ENCODE measurements at places on chromosomes 7 and 10.

GRCh38 chr10:97593421-97593820 lies 3.9 kb downstream of the C10orf62 start:
- no peak for DNase-seq

- DNase-seq: no peak
Observed at GRCh38 chr7:55794527-55794926, 68.0 kb downstream of the SEPTIN14 start.

DNA sequence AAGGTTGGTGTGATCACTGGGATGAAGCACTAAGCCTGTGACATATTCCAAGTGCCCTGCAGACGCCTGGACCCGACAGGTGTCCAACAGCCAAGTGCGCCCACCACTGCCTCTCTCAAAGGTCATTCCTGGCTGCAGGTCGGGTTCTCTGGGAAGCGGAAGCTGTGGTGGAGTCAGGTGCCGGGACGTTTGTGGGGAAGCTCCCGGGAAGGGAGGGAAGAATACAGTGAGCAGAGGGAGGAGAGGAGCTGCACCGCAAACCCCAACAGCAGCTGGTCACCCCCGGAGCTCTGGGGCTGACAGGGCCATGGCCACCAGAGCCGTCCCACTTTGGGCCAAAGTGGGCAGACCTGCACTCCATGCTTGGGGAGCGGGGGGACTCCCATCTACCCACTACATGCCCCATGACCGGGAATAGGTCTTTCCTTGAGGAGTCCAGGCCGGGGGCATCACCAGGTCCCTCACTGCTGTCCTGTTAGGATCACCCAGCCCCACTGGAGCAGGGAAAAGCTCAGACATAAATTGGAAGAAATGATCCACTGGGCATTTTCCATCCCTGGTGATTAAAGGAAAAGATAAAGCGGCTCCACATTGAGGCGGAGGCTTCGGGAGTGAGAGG lies 84.5 kb upstream of the PPP2R2D start:
- no peak for DNase-seq

- DNase-seq: no peak
Observed at GRCh38 chr10:78341953-78342614, 308.4 kb downstream of the RPS24 start.

GRCh38 chr10:125448596-125448995 lies 234.4 kb downstream of the TEX36 start:
- no peak for DNase-seq

DNA sequence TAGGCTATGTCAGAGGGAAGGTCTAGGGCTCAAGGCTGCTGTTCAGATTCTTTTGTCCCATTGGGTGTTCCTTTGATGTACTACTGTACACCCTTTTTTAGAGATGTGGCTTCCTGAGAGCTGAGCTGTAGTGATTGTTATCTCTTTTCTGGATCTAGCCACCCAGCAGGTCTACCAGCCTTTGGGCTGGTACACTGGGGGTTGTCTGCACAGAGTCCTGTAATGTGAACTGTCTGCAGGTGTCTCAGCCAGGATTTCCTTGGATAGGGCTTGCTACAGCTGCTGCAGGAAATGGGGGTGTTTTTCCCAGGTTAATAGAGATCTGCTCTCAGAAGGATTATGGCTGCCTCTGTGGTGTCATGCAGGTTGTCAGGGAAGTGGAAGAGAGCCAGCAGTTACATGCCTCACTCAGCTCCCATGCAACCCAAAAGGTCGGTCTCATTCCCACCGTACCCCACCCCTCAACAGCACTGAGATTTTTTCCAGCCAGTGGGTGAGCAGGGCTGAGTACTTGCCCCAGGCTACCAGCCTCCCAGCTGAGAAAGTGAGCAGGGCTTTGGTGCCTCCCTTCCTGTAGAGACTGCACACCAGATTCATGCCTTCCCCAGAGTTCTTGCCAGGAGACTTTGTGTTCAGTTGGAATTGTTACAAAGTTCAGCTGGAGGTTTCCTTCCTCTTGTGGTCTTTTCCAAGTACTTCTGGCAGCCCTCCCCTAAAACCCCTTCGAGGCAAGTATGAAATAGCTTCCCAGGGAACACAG lies 63.3 kb downstream of the ZNF107 start:
- DNase-seq: no peak

DNA sequence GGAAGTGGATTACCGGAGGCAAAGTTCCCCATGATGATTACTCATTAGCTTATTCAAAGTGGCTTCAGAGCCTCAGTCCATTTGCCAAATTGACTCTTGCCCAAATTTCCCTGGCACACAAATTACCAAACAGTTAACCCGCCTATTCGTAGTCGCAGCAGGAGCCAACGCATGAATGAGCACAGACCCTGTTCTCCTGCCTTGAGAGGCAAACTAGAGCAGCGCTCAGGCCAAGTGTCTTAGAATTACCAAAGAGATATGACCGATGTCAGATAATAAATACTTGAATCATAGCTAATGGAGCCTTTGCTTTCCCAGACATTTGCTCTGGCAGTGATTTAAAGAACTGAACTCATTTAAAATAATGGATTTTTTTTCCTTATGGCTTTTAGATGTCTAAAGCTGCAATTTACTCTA lies 64.9 kb downstream of the CTTNBP2 start:
- DNase-seq: no peak

GRCh38 chr10:130021383-130021950 lies 57.4 kb upstream of the EBF3 start:
- DNase-seq: no peak

DNA sequence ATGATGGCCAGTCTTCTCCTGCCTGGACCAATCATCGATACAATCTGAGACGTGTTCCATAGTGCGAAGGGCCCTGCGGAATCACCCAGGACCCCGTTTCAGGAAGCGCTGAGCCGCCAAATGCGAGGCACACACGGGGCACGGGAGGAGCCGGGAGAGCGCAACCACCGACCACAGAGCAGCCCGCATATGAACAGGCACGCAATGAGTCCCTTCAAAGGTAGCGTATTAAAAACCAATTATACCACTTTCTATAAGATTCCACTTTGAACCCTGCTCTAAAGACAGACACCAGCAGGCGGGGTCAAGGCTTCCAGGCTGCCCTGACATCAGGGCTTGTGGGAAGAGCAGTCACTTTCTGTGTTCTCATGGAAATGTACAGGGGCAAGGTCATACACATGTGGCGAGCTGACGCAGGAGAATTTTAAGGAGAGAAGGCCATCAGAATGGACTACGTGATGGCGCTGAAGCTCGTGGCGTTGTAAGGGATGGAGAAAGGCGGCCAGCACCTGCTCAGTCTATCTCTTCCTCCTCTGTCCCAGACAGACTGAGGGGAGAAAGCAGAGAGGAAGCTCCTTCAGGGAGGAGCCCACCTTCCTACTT lies 46.2 kb downstream of the AMZ1 start:
- DNase-seq: no peak

DNA sequence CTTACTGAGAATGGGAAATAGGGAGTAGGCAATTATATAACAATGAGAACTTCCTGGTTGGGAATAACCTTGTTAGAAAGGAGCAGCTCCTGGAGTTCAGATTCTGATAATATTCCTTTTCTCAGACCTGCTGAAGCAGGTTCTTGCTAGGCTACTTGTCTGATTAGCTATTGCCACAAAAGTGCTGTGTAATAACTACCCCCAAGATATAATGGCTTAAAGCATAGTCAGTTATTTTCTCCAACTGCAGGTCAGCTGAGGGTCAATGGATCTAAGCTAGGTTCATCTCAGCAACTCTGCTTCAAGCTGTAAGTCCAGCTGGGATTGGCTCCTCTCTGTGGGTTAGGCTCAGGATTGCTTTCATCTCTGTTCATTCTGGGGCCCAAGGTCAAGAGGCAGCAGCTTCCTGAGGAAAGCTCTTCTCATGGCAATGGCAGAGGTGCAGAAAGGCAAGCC lies 9.4 kb upstream of the CNOT4 start:
- DNase-seq: peak; percentile 2

- DNase-seq: no peak
Observed at GRCh38 chr7:68873616-68874015, 724.7 kb upstream of the AUTS2 start.

GRCh38 chr10:16602104-16602775 lies 80.6 kb upstream of the C1QL3 start:
- peak; percentile 51 for DNase-seq

DNA sequence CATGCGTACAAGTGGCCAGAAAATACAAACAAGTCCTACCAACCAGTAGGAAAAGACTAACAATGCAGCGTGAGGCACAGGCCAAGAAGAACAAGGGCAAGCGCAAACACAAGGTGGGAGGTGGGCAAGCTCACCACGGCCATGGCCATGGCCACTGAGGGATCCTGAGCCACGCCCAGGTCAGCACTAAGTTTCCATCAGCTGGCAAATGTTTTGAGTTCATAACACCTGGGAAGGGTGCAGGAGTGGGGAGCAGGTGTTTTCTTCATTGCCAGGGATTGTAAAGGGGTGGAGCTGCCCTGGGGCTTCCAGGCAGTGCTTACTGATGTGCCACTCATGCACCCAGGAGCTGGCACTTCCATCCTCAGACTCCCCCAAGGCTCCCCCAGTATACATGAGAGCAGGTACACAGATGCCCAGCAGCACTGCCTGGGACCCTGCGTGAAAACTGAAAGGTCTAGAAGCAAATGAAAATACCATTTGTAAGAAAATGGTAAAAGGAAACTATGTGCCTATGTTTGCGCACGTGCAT lies 139.2 kb upstream of the RET start:
- DNase-seq: no peak

- peak; percentile 69 for DNase-seq
Observed at GRCh38 chr7:122970740-122971725, 24.5 kb downstream of the TAS2R16 start.

DNA sequence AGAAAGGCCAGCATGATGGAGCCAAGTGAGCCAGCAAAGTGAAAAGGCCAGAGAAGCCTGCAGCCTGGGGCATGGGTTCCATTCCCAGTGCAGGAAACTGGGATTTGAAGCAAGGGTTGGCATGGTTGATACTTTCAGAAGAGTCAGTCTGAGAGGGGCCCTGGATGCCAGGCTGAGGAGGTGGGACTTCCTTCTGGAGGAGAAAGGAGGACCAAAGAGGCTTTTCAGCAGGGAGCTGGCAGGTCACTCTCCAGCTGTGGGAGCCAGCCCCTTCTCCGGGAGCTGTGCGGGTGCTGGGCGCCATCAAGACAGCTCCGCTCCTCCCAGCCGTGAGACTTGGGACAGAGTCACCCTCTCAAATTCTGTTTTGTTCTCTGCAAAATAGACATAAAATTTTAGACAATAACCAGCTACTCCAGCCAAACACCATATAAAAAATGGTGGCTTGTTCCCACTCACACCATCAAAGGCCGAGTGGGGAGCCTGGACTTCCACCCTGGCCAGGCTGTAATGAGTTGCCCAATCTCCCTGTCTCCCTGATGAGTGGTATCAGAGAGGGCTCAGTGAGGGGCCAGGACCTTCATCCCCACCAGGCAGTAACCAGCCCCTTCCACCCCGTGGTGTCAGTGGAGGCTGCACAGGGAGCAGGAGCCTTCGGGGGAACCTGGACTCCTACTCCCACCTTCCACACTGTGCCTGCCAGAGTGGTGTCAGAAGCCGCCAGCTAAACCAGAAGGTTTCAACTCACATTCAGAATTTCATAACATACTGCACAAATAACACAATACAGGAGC lies 133.6 kb upstream of the RET start:
- no peak for DNase-seq

- DNase-seq: no peak
Observed at GRCh38 chr7:150955519-150956394, 22.4 kb downstream of the KCNH2 start.

GRCh38 chr10:103759100-103759781 lies 96.1 kb downstream of the SH3PXD2A start:
- no peak for DNase-seq

- no peak for DNase-seq
Observed at GRCh38 chr7:1275451-1276381, 43.0 kb downstream of the UNCX start.

DNA sequence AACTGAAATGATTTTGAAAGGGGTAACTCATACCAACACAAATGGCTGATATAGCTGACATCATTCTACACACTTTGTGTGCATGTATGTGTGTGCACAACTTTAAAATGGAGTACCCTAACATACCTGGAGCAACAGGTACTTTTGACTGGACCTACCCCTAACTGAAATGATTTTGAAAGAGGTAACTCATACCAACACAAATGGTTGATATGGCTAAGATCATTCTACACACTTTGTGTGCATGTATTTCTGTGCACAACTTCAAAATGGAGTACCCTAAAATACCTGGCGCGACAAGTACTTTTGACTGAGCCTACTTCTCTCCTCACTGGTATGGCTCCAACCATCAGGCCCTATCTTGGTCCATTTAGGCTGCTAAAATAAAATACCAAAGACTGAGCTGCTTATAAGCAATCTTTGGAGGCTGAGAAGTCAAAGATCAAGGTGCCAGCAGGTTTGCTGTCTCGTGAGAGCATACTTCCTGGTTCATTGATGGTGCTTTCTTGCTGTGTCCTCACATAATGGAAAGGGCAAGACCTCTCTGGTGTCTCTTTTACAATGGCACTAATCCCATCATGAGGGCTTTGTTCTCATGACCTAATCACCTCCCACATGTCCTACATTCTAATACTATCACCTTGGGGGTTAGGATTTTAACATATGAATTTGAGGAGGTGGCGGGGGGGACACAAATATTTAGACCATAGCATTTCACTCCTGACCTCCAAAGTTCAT lies 173.3 kb downstream of the CFTR start:
- DNase-seq: no peak

DNA sequence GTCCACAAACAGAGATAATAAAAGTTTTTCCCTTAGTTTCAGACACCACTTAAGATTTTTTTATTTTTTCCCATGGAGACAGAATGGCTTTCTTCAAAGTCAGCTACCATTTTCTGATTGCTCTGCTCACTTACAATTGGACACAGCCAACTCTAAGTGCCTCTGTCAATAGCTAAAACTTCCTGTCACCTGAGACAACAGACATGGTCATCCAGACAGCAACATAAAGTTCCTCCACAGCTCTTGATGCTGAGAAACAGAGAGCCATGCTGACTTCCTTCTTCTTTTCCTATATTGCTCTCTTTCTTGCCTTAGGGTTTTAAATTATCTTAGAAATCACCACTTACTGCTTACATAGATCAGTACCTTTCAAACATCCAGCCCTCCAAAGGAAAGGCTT lies 12.0 kb downstream of the ZNF800 start:
- DNase-seq: no peak

- DNase-seq: no peak
Observed at GRCh38 chr7:99762680-99763327, 21.2 kb downstream of the CYP3A4 start.

DNA sequence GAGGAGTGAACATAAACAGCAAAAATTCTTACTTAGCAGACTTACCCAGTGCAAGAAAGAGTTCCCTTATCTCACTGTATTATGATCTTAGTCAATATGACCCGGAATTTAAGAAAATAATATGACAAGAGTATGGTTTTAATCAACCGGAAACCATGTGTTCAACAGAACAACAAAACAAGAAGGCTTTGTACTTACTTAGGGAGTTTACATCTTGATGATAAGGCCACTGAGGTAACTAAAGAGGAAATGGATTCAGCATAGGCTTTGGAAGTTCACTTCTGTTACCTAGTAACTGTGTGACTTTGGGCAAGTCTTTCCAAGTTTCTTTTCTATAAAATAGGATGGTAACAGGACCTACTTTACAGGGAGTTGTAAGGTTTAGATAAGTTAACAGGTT lies 7.4 kb upstream of the FAS start:
- DNase-seq: no peak
